Spleen (tissue), 13 donors: ENCODE measurements at places on chromosomes 4 and X. TPM values are rescaled to one million over a fixed set of nuclear protein-coding genes. Genes with fewer than 3 reads are reported as not detected.

Gene SCOC
- 34.7 TPM for polyA plus RNA-seq

Gene MAGEA2
- polyA plus RNA-seq: not detected

Gene ZMAT1
- polyA plus RNA-seq: 15.5 TPM

Gene TRO
- polyA plus RNA-seq: 2.0 TPM

Gene DCAF4L1
- 0.15 TPM for polyA plus RNA-seq

Gene CPEB2
- polyA plus RNA-seq: 3.2 TPM

Gene NLGN3
- polyA plus RNA-seq: 0.48 TPM

Gene ENOX2
- 5.7 TPM for polyA plus RNA-seq

Gene IL13RA2
- 0.07 TPM for polyA plus RNA-seq

Gene C4orf50
- 0.03 TPM for polyA plus RNA-seq

Gene HEPH
- 2.0 TPM for polyA plus RNA-seq

Gene HMGB3
- 7.5 TPM for polyA plus RNA-seq
